ENCODE measurements at places on chromosomes 13 and 19.

DNA sequence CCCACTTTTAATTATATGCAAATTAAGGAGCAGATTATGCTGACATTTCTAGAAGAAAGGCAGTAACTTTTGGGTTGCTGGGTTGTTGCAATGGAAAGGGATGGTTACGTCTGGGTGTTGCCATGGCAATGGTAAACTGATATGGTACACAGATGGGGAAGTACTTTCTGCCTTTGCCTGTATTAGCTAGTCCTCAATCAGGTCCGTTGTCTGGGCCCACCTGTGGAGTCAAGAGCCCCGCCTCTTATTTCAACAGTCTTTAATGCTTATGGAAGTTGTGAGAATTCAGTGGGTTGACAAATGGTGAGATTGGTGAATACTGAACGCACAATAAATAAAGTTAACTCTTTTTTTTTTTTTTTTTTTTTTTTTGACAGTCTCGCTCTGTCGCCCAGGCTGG lies 30.6 kb upstream of the DPP9 start:
- H3K27ac ChIP-seq = no peak overlapping the region
- peaks cover under 1% of the 10 kb centered on the region for H3K4me1 ChIP-seq
- H3K27me3 ChIP-seq = peaks cover 11% of the 10 kb centered on the region
- no peak overlapping the region for H3K4me3 ChIP-seq

DNA sequence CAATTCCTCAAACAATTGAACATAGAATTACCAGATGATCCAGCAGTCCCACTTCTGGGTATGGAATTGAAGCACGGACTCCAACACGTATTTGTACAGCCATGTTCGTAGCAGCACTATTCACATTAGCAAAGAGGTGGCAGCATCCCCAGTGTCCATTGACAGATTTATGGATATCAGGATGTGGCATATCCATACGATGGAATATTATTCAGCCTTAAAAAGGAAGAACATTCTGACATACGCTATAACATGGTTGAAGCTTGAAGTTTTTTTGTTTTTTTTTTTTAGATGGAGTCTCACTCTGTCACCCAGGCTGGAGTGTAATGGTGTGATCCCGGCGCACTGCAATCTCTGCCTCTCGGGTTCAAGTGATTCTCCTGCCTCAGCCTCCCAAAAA lies 220.6 kb downstream of the ZIC5 start:
- H3K4me1 ChIP-seq = peaks cover 9% of the 10 kb centered on the region
- H3K36me3 ChIP-seq = peaks cover 6% of the 10 kb centered on the region
- DNase-seq = no peak
- H3K27me3 ChIP-seq = no peaks in the 10 kb centered on the region

DNA sequence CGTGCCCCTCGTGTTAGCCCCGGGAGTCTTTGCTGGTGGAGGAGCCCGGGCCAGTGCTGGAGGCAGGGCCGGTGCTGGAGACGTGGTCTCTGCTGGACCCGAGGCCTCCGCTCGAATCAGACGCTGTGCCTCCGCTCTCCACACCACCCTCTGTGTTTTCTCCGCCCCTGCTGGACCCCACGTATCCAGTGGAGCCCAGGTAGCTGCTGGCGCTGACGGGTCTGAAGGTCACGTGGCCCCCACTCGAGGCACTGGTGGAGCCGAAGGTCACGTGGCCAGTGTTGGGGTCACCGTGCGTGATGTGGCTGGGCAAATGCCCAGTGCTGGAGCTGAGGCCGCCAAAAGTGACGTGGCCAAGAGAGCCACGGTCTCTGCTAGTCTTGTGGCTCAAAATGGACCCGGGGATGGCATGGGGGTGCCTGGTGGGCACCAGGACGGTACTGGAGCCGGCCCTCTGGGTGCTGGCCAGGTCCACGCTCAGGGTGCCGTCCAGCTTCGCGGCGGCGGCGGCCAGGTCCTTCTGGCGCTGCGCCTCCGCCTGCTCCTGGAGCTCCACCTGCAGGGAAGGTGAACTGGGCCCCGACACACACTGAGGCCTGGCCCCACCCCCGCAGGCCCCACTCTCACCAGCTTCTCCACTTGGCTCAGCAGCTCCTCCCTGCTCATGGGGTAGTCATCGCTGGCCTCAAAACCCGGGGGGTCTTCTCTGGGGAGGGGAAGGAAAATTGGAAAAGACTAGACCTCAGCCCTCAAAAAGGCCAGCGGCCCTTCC lies 27.3 kb downstream of the ZNF114 start:
- H3K36me3 ChIP-seq = no peaks in the 10 kb centered on the region
- H3K4me1 ChIP-seq = no peaks in the 10 kb centered on the region
- no peak for DNase-seq
- peak overlapping the region; percentile 2 for H3K27ac ChIP-seq
- peaks cover 30% of the 10 kb centered on the region for H3K27me3 ChIP-seq
- no peak overlapping the region for H3K4me3 ChIP-seq

DNA sequence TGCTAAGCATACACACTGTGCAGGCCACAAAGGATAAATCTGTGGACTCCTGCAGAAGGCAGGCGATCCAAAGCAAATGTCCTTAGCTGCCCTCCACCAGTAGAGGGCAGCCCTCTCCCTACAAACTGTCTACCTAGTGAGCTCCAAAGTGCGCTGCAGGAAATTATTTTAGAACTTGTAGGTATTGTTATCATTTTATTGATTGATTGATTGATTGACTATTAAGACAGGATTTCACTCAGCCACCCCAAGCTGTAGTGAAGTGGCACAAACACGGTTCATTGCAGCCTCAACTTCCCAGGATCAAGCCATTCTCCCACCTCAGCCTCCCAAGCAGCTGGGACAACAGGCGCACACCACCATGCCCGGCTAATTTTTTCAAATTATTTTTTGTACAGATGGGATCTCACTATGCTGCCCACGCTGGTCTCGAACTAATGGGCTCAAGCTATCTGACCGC lies 37.3 kb downstream of the RNF6 start:
- H3K27me3 ChIP-seq = no peaks in the 10 kb centered on the region
- DNase-seq = peak; percentile 64
- peaks cover 16% of the 10 kb centered on the region for H3K4me1 ChIP-seq
- H3K4me3 ChIP-seq = no peak overlapping the region

- no peak overlapping the region for H3K27ac ChIP-seq
- peaks cover 10% of the 10 kb centered on the region for H3K27me3 ChIP-seq
- H3K36me3 ChIP-seq = peaks cover 3% of the 10 kb centered on the region
- no peak for DNase-seq
Measured at GRCh38 chr13:51317262-51317661, 22.2 kb upstream of the SERPINE3 start.

- no peak overlapping the region for H3K27ac ChIP-seq
- peaks cover 2% of the 10 kb centered on the region for H3K36me3 ChIP-seq
- no peak for DNase-seq
- H3K4me1 ChIP-seq = no peaks in the 10 kb centered on the region
- H3K4me3 ChIP-seq = no peak overlapping the region
Measured at GRCh38 chr19:29380581-29380980, 145.2 kb upstream of the VSTM2B start.

DNA sequence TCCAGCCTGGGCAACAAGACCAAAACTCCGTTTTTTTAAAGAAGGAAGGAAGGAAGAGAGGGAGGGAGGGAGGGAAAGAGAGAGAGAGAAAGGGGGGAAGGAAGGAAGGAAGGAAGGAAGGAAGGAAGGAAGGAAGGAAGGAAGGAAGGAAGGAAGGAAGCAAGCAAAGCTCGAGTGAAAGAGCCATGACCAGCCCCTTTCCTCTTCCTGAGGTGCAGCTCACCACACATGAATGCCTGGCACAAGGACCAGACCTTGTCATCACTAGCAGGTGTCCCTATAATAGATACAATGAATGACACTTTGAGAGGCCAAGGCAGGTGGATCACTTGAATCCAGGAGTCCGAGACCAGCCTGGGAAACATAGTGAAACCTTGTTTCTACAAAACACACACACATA lies 31.0 kb downstream of the SPRY2 start:
- no peak overlapping the region for H3K4me3 ChIP-seq
- no peaks in the 10 kb centered on the region for H3K4me1 ChIP-seq
- no peaks in the 10 kb centered on the region for H3K27me3 ChIP-seq
- no peak for DNase-seq
- H3K27ac ChIP-seq = no peak overlapping the region
- H3K36me3 ChIP-seq = no peaks in the 10 kb centered on the region

DNA sequence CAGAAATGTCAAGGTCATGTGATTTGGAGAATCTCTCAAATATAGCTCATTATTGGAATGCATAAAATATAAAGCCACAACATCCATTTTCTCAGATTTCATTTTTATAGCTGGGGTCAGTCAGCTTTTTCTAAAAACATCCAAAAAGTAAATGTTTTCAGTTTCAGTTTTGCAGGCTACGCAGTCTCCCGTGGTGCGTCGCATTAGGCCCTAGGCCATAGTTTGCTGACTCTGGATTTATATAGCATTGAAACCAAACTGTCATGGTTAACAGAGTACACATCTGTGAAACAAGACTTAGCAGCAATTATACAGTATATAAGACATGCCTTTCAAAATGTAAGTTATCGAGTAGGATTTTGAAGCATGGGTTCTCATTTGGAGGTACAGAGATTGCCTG lies 140.0 kb downstream of the IRS2 start:
- H3K27ac ChIP-seq = no peak overlapping the region
- no peaks in the 10 kb centered on the region for H3K4me1 ChIP-seq
- H3K27me3 ChIP-seq = no peaks in the 10 kb centered on the region
- no peak overlapping the region for H3K4me3 ChIP-seq
- H3K36me3 ChIP-seq = no peaks in the 10 kb centered on the region
- no peak for DNase-seq

DNA sequence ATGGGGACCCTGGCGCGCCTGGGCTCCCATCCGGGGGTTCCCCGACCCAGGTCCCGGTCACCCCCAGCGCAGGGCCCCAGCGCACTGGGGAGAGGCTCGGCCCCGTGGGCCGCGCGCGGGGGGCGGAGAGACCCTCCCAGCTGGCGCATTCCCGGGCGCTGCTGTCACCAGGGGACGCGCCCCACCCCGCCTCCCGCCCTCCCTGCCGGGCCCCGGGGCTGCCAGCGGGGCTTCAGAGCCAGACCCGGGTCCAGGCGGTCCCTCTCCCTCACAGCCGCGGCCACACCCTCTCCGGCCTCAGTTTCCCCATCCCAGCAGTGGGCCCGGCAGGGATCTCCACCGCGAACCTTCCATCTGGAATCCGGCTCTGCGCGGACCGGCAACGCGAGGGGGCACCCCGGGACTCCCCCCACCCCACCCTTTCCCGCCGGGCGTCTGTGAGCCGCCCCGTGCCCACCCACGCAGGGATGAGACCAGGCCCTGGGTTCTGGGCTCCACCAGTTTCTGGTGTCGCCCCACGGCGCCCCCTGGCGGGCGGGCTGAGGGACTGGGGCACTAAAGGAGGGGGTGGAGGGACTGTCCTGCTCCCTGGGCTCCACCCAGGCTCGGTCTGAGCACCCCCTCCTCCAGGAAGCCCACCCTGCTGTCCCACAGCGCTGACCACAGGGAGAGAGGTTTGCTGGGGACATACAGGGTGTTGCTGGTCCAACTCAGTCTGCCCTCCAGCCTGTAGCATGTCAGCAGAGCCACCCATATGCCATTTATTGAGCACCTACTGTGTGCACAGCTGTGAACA lies 878 bp upstream of the ADAMTSL5 start:
- peaks cover 4% of the 10 kb centered on the region for H3K36me3 ChIP-seq
- H3K27me3 ChIP-seq = peaks cover 10% of the 10 kb centered on the region
- peak overlapping the region; percentile 53 for H3K4me3 ChIP-seq
- no peaks in the 10 kb centered on the region for H3K4me1 ChIP-seq
- DNase-seq = peak; percentile 60

- peak overlapping the region; percentile 95 for H3K27ac ChIP-seq
- no peak for DNase-seq
- H3K4me1 ChIP-seq = peaks cover 70% of the 10 kb centered on the region
- peaks cover 43% of the 10 kb centered on the region for H3K36me3 ChIP-seq
- no peaks in the 10 kb centered on the region for H3K27me3 ChIP-seq
Measured at GRCh38 chr19:19445911-19446361, 40.5 kb downstream of the GATAD2A start.

DNA sequence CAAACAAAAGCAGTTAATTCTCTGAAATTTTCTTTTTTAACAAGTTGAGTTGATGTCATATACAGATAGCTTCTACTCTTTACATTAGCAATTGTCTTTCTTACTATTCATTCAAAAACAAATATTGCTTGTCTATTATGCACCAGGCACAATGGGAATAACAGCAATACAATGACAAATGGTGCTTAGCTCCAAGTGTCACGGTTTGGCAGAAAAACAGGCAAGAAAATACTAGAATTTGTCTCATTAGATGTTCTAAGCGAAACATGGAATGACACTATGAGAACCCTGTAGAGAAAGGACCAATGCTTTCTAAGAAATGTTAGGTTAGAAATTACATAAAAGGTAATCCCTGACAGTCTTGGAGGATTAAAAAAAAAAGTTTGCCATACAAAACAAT lies 187.6 kb downstream of the PCDH9 start:
- DNase-seq = no peak
- H3K27me3 ChIP-seq = no peaks in the 10 kb centered on the region
- H3K4me1 ChIP-seq = no peaks in the 10 kb centered on the region
- H3K36me3 ChIP-seq = no peaks in the 10 kb centered on the region
- H3K27ac ChIP-seq = no peak overlapping the region

- H3K27me3 ChIP-seq = peaks cover 15% of the 10 kb centered on the region
- no peak within 1 kb of the TSS for H3K4me3 ChIP-seq
- no peak for DNase-seq
- H3K4me1 ChIP-seq = no peaks in the 10 kb centered on the region
- H3K36me3 ChIP-seq = no peaks in the 10 kb centered on the region
Measured at GRCh38 chr19:9362905-9363304, at the start of gene ZNF177. Gene ZNF177 (plus strand): TSS chr19:9363013. CDS start chr19:9378312, 15,299 bp downstream.

GRCh38 chr19:14432791-14433553 lies at the start of gene PKN1:
Gene PKN1 (plus strand): TSS chr19:14433306. CDS start chr19:14433522, 216 bp downstream.
- H3K27ac ChIP-seq = peak within 1 kb of the TSS; percentile 87
- peak within 1 kb of the TSS; percentile 81 for H3K4me3 ChIP-seq
- DNase-seq = no peak
- H3K4me1 ChIP-seq = peaks cover 33% of the 10 kb centered on the region
- no peaks in the 10 kb centered on the region for H3K27me3 ChIP-seq
- peaks cover 8% of the 10 kb centered on the region for H3K36me3 ChIP-seq

GRCh38 chr19:41341669-41342490 lies 11.8 kb downstream of the TGFB1 start:
- no peak for DNase-seq
- peaks cover 100% of the 10 kb centered on the region for H3K36me3 ChIP-seq
- H3K27me3 ChIP-seq = no peaks in the 10 kb centered on the region
- peaks cover 47% of the 10 kb centered on the region for H3K4me1 ChIP-seq

DNA sequence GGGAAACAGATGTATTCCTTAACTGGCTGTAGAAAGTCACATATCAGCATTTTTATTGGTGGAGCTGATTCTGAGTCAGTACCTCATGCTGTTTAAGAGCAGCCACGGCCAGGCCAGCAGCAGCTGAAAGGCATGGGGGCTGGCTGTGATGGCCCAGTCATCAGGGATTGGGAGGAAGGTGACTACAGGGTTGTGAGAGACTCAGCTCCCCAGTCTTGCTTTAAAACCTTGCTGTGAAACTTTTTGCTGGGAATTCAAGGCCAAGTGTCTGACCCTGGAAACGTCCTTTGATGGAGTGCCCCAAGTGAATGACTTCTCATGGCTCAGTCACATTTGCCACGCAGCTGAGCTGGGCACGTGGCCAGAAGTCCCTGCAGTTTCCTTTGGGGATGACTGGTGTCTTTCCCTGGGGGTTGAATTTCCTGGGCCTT lies 39.1 kb upstream of the RNF113B start:
- H3K27me3 ChIP-seq = peaks cover 22% of the 10 kb centered on the region
- no peak overlapping the region for H3K27ac ChIP-seq
- no peak for DNase-seq
- H3K4me1 ChIP-seq = no peaks in the 10 kb centered on the region
- peaks cover 5% of the 10 kb centered on the region for H3K36me3 ChIP-seq

GRCh38 chr19:1566392-1567115 lies 1.6 kb downstream of the MEX3D start:
- no peak overlapping the region for H3K4me3 ChIP-seq
- H3K27ac ChIP-seq = no peak overlapping the region
- peaks cover 13% of the 10 kb centered on the region for H3K36me3 ChIP-seq
- DNase-seq = no peak

Measured in effector memory CD8-positive, alpha-beta T cell (primary cell).